ENCODE measurements at places on chromosomes 12 and 14. TPM values are rescaled to one million over a fixed set of nuclear protein-coding genes. Genes with fewer than 3 reads are reported as not detected.
A peak's percentile ranks its signal among the peaks of the same experiment; 100 is the strongest.

DNA sequence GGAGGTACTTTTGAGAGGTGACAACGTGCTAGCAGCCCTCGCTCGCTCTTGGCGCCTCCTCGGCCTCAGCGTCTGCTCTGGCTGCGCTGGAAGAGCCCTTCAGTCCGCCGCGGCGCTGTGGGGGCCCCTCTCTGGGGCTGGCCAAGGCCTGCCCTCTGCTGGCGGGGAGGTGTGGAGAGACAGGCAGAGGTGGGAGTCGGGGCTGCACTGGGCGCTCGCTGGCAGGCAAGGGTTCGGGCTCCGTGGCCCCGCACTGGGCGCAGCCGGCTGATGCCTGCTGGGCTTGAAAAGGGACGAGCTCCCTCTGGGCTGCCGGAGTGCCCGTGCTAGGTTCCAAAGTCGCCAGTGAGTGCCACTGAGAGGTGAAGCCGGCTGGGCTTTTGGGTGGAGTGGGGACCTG, 580.0 kb downstream of the DIO2 start:
- DNase-seq = no peak

- DNase-seq = no peak
Observed at GRCh38 chr14:103118018-103118662, 5.1 kb upstream of the TNFAIP2 start.

Gene IL26
- polyA plus RNA-seq = not detected

DNA sequence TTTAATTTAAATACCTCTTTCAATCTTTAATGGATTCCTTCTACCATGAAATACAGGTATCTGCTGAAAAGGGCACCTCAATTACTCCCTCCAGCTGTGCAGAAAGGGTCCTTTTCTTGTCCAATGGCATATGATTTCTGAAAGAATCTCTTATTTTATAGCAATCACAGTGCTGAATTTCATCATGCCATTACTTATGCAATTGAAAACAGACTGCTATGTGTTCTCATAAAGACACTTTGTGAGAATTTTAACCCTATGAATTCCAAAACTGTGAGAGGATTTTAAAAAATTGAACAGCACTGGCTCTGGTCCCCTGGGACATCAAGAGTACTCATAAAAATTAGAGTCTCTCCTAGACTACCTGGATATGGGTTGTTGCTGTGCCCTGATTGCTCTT, 45.9 kb upstream of the CNOT2 start:
- no peak for DNase-seq

DNA sequence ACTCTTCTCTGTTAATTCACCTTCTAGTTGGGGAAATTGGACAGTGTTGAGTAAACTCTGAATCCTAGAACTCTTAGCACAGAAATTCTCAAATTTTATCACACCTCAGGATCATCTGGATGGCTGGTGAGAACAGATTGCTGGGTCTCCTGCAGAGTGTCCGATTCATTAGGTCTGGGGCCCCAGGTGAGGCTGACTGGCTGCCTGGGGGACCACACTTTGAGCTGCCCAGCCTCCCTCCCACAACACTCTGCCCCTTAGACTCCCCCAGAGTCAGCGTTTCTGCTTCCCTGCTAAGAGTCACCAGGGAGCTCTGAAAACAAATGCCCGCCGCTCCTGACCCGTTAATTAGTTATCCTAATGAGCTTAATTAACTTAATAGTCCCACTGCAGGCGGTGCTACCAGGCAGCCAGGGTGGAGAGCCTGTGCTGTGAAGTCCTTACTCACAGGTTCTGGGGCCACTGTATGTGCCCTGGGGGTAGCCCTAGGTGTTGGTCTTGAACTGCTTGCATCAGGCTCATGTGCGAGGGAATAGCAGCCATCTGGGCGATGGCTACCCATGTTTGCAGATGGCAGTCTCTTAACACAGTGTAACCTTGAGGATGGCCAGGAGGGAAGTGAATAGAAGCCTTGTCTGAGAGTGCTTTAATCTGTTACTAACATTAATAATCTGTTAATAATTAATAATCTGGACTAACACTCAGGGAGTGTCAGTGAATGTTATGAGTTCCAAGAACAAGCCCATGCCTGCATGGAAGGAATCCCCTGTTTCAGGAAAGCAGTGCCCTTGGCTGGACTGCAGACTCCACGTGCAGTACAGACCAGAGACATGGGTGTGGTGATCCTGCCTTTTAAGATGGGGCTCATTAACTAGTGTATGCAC, 35.6 kb downstream of the AACS start:
- no peak for DNase-seq

GRCh38 chr12:126481688-126482087, 1416.5 kb downstream of the AACS start:
- no peak for DNase-seq

Gene EML1
- 38.5 TPM for polyA plus RNA-seq

- DNase-seq = no peak
Observed at GRCh38 chr14:67514203-67514607, 18.9 kb upstream of the PLEKHH1 start.

DNA sequence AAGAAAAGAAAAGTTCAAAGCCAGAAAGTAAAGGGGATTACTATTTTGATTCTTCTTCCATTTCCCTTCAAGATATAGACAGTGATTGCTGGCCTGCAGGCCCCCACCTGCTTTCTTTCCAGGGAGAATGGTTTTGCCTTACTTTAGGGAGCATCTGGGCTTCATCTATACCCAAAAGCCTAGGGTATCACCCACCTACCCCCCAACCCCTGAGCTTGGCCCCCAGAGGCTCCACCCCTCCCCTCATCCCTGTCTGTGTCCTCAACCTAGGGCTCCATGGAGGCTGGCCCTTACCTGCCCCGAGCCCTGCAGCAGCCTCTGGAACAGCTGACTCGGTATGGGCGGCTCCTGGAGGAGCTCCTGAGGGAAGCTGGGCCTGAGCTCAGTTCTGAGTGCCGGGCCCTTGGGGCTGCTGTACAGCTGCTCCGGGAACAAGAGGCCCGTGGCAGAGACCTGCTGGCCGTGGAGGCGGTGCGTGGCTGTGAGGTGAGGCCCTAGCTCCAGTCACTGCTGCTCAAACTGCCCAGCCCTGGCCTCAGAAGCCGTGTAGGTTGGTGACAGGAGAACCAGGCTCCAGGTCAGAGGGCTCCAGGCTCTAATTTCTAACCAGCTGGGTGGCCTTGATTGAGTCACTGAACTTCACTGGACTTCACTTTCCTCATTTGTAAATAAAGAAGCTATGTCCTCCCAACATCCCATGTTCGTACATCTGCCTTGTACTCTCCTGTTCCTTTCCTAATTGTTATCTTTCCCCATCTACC, 13.6 kb downstream of the ARHGEF40 start:
- DNase-seq = no peak

DNA sequence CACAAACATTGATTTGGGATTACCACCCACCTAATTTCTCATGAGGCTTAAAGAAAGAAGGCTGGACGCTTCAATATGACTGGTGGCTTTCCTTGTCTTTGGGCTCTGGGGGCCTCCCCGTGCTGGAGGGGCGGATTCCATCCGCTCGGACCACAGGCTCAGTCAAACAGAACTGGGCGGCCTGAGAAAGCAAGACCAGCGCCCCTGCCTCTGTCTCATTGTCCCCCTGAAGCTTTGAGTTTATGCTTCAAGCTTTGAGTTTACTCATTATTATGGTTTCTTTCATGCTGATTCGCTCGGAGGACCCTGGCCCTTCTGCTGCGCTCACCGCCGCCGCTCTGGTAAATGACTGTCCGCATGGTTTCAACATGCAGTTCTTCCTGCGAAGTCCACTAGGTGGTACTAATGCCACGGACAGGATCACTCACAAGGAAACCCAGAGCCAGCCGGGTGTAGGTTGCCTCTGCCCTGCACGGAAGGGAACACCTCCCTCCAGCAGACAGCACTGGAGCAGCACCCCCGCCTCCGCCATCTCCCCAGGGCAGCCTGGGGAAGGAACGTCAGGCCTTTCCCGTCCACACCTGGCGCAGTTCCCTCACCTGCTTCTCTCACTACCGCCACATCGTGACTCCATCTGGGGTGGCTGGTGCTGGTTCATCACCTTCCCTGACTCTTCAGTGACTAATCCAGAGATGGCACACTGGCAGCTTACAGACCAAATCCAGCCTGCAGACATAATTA, 13.2 kb upstream of the TIGAR start:
- DNase-seq = peak; percentile 84
